Bronchial epithelial cell (primary cell): ENCODE measurements at places on chromosomes 11 and 22. TPM values are rescaled to one million over a fixed set of nuclear protein-coding genes. Genes with fewer than 3 reads are reported as not detected.

GRCh38 chr11:122617926-122618325 lies 37.6 kb upstream of the UBASH3B start:
- DNase-seq, result no peak

PIM3 gene
- 67.1 and 130 TPM in 2 replicates for total RNA-seq

HOATZ gene
- not detected in 2 replicates for total RNA-seq

OR52A1 gene
- not detected in 2 replicates for total RNA-seq

DNA sequence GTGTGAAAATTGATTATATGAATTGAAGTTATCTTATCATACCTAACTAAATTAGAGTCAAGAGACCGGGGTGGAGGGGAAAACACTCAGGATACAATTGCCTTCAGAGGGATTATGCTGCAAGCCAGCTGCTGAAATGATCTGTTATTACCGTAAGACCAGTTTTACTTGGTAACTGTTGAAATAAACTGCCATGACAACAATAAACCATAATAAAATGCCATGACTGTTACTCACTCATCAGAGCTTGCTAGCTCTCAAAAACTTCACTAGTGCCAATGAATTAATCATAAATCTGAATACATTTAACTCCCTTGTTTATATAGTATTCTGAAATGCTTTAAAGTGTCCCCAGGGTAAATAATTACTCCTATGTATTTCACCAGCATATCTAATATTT lies 68.2 kb downstream of the CASP12 start:
- peak; percentile 95 for DNase-seq
